ENCODE measurements at places on chromosomes 6 and 20. TPM values are rescaled to one million over a fixed set of nuclear protein-coding genes. Genes with fewer than 3 reads are reported as not detected.

DNA sequence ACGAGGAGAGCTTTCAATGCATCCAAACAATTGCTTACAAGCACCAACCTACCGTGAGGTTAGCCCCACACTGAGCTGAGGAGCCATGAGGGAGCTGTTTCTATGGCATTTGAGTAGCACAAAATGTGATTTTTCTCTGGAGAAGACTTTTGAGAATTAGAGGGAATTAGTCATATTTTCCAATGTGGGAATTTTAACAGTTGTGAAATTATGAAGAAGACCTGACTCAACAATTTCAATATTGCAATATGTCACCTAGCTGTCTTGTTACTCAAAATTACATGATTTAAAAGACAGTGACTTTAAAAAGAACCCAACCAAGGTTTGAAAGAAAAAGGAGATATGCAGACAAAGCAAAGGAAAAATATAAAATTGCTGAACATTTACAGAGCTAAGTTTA lies 62.6 kb upstream of the LY86 start:
- DNase-seq, result no peak

The STMND1 gene
- 0.22 TPM for polyA plus RNA-seq

GRCh38 chr20:32183947-32184635 lies 23.5 kb downstream of the PLAGL2 start:
- DNase-seq, result peak; percentile 13

DNA sequence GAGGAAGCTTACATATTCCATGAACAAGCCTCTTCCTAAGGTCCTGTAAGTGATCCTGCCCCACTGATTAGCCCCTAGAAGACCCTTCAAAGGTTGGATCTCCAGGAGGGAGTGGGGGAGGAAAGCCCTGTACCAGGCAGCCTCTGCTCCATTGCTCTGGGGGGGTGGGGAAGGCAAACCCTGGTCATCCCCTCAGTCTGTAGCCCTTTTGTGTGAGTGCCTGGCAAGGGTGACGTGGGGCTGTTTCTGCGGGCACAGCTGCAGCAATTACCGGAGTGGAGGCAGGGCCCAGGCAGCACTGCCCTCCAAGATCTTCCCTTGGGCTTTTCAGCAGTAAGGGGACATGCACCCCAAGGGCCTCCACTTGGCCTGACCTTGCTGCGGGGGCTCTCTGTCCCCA lies at the start of gene MOG:
MOG (plus strand) TSS at position 295 of the 400 bp plus-strand sequence. CDS start 118 bp downstream, outside the sequence.
- no peak for DNase-seq

GRCh38 chr6:166032366-166033200 lies 135.1 kb downstream of the TBXT start:
- DNase-seq, result no peak

DNA sequence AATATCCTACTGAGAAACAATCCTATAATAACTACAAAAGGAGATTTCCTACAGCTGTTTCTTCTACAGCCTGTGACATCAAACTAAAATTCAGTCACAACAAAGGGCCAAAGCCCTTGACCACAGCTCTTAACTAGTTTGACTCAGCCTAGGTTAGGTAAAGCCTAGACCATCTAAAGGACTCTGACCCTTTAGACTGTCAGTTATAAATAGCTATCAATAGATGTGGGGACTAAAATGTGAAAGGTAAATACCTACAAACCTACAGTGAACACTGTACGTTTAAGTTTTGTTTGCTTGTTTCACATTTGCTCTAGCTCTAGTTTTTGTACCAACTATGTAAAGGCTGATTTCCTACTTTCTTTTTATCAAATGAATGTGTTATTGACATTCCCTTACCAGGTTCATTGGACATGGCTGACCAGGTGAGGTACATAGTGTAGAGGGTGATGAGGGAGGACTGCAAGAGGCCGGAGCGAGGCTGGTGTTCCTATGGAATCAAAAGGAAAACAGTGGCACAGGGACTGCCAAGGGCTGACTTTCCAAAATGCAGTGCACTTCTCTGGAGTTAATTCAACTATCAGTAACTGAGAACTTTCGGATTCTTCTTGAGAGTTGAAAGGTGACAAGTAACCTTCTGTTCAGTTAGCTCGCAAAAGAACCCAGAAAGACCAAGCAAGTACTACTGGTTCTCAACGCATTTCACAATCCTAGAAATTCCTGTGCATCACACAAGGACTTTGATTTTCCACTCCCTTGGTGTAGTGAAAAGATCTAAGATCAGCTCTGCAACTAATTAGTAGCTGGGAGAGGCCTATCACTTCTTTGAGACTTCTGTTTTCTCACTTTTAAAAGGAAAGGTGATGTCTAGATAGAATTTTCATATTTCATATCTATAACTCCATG lies 17.2 kb downstream of the SERINC3 start:
- no peak for DNase-seq

DNA sequence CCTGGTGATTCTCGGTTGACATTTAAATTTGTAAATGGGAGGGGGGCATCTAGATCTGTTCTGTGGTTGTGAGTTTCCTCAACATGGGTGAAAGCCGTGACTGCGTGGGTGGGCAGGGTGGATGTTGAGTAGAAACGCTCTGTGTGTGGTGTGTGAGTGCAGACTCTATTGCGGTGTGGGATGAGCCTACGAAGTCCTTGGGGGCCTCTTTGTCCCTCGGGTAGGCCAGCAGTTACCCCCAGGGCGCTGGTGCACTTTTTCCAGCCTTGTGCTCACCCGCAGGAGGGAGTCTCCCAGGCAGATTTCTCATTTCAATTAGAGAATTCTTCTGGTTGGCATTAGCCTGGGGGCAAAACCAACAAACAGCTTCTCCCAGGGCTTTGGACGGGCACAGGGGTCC lies 10.6 kb downstream of the TOX2 start:
- no peak for DNase-seq

- DNase-seq, result no peak
Measured at GRCh38 chr20:17023806-17024205, 203.0 kb upstream of the PCSK2 start.

DNA sequence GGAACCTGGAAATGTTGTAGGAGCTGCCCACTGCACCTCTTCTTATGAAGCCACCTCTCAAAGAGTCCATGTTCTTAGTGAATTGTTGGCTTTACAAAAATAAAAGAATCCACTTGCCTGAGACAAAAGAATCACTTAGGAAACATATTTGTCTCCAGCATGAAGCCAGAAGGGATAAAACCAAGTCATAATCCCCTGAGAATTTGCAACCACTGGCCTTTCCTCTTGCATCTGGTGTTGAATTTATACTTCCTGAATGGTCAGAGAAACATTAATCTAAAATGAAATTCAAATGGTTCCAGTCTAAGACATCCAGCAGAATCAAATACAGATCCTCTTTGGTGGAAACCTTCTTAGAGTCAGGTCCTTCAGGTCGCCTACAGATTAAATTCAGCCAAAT lies 192.5 kb upstream of the ECI2 start:
- DNase-seq, result no peak

The OARD1 gene
- polyA plus RNA-seq, result 78.1 TPM

The TGM2 gene
- 92.7 TPM for polyA plus RNA-seq

DNA sequence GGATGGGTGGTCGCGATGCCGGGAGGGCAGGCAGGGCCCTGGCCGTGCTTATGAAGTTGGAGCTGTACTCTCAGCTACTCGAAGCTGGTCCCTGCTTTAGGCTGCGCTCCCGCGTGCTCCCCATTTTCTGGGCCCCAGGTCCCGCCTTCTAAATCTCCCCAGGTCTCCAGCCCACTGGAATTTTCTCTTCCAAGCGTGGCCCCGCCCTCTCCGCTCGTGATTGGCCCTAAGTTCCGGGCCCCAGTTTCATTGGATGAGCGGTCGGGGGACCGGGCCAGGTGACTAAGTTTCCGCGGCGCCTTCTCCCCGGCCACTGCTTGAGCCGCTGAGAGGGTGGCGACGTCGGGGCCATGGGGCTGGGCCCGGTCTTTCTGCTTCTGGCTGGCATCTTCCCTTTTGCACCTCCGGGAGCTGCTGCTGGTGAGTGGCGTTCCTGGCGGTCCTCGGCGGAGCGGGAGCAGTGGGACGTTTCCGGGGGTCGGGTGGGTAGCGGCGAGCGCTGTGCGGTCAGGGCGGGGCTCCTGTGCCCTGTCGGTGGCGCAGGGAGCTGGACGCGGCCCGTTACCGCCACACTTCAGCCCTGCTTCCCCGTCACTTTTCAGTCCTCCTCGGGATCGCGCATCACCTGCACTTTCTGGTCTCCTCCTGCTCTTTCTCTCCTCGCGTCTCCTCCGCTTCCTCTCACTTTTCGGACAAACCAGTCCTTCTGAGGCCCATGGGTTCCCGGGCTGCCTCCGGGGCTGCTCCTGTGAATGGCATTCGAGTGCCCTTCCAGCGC lies at the start of gene MICA:
MICA (plus strand) TSS at position 313 of the 778 bp plus-strand sequence; CDS start at position 351, 38 bp downstream.
- DNase-seq, result peak; percentile 73

DNA sequence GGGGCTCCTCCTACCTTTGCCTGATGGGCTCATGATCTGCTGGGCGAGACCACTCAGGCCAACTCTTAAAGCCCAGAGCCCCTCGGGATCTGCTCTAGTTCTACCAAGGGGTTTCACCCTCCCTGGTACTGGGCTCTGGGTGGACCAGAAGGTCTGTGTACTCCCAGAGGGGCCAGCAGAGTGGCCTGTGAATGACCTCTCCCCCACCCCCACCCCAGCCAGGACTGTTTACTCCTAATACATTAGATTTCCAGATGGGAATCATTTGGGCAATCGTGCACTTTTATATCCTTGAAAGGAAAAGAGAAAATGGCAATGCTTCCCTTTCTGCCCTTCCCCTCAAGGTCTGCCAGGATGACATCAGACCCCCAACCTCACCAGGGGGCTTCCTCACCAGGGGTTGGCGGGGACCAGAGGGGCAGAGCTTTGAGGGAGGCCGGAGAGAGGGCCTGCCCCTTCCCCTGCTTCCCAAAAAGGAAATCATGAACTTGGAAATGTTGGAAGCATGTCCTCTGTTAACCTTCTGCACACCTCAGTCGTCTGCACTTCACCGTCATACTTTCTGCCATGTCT lies 37.1 kb upstream of the PMEPA1 start:
- no peak for DNase-seq

- DNase-seq, result no peak
Measured at GRCh38 chr6:19181211-19181610, 656.0 kb upstream of the ID4 start.

DNA sequence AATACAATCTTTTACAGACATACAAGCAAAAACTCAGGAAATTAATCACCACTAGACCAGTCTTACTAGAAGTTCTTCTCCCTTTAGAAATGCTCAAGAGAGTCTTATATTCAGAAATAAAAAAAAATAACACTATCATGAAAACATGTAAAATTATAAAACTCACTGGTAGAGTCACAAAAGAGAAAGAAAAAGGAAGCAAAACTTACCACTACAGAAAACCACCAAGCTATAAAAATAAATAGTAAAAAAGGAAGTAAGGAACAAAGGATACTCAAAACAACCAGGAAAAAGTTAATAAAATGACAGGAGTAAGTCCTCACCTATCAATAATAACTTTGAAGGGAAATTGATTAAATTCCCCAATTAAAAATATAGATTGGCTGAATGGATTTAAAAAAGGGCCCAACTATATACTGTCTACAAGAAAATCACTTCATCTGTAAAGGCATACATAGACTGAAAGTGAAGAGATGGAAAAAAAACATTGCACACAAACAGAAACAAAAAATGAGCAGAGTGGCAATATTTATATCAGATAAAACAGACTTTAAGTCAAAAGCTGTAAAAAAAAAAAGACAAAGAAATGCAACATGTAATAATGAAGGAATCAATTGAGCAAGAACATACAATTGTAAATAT lies 489.5 kb downstream of the KIF16B start:
- DNase-seq, result no peak

- no peak for DNase-seq
Measured at GRCh38 chr6:132504757-132505156, 8.2 kb downstream of the STX7 start.

Data from small intestine (tissue), 16 donors.